ENCODE measurements at places on chromosomes 13 and 19. TPM values are rescaled to one million over a fixed set of nuclear protein-coding genes. Genes with fewer than 3 reads are reported as not detected.

DNA sequence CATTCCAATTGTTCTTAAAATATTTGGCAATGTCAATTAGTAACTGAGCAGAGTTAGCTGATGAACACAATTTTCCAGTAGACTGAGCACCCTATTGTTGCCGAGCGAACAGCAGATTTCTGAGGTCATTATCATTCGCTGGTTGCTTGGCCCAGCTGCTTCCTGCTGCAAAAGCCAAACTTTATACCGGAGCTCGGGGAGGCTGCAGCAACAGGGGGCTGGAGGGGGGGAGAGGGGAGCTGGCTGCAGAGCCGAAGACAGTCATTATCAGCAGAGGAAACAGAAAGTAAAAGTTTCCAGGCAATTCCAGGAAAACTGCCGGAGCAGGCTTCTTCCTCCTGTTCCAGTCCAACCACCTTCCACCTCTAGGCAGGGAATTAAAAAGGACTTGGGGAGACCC, 77.9 kb downstream of the ZNF536 start:
- DNase-seq: peak; percentile 36
- H3K4me3 ChIP-seq: peak overlapping the region; percentile 52
- H3K4me1 ChIP-seq: peaks cover 4% of the 10 kb centered on the region

DNA sequence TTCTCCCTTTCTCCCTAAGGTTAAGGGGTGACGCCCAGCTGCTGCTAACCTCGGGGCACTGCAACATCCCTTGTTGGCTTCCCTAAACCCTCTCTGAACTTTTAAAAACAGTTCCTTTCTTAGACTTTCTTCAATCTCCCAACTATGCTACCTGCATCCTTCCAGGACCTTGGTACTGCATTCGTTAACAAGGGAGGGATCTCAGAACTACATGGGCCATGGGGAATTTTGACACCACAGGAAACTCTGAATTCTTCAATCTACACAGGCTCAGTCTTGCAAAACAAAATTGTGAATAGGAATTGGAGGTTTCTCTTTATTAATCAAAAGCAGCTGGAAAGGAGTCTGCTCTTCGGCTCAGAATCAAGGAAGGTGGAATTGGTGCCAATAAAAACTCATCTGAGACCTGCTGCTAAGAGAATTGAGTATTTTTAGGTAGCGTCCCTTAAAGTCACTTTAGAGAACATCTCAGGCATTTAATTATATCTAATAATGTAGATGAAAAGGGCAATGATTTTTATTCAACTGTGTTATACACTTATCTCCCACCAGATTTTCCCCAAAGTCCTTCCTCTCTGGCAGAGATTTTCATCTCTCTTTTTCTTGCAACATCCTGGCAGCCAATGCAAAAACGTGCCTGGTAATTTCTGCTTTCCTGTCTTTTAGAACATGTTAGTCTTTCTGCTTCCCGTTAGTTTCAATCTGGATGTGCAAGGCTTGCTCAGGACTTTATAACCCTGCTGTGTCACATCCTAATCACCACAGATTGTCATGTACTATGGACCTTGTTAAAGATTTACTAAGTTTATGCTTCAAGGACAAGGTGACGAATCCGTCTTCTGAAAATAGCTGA, 69.1 kb upstream of the SLC15A1 start:
- H3K27me3 ChIP-seq: no peaks in the 10 kb centered on the region
- no peak for DNase-seq
- peaks cover 64% of the 10 kb centered on the region for H3K4me1 ChIP-seq
- H3K36me3 ChIP-seq: peaks cover 61% of the 10 kb centered on the region

DNA sequence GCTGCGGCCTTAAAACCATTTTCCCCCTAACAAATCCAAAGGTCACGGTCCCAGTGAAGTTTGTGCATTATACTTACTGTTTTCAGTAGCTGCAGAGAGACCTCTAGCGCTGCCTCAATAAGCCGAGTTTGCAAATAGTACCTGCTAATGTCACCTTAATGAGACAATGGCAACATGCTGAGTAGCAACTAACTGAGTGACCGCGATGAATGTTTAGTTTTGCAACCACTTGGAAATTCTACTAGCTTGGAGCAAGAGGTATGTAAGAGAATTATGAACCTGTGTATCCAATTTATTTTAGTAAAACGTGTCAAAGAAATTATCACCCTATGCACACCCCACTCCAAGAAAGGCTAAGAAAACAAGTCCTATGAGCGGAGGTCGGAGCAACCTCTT, 1.2 kb downstream of the KPNA3 start:
- no peaks in the 10 kb centered on the region for H3K36me3 ChIP-seq
- H3K27me3 ChIP-seq: no peaks in the 10 kb centered on the region
- H3K4me3 ChIP-seq: peak overlapping the region; percentile 87
- DNase-seq: no peak

DNA sequence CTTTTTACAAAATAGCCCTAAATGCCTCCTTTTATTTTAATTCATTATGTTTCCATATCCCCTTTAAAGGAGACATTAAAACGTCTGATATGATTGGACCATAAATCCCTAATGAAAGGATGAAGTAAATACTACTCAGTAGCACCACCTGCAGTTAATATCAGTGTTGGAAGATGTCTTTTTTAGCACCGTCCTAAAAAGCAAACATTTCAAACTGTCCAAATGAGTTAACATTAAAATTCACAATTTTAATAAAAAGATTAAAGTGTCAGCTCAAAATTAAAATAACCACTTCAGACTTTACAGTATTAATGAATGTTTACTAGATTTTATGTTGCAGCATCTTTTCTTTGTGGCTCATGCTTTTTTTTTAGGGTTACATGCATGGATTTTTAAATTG, 12.3 kb downstream of the ZNF507 start:
- peaks cover 93% of the 10 kb centered on the region for H3K36me3 ChIP-seq
- no peak overlapping the region for H3K27ac ChIP-seq
- DNase-seq: no peak
- H3K4me1 ChIP-seq: peaks cover 17% of the 10 kb centered on the region
- no peaks in the 10 kb centered on the region for H3K27me3 ChIP-seq

GRCh38 chr13:110121422-110122083, 185.4 kb downstream of the COL4A1 start:
- no peak overlapping the region for H3K27ac ChIP-seq
- no peak for DNase-seq
- no peak overlapping the region for H3K4me3 ChIP-seq
- H3K4me1 ChIP-seq: peaks cover 36% of the 10 kb centered on the region
- H3K36me3 ChIP-seq: no peaks in the 10 kb centered on the region

DNA sequence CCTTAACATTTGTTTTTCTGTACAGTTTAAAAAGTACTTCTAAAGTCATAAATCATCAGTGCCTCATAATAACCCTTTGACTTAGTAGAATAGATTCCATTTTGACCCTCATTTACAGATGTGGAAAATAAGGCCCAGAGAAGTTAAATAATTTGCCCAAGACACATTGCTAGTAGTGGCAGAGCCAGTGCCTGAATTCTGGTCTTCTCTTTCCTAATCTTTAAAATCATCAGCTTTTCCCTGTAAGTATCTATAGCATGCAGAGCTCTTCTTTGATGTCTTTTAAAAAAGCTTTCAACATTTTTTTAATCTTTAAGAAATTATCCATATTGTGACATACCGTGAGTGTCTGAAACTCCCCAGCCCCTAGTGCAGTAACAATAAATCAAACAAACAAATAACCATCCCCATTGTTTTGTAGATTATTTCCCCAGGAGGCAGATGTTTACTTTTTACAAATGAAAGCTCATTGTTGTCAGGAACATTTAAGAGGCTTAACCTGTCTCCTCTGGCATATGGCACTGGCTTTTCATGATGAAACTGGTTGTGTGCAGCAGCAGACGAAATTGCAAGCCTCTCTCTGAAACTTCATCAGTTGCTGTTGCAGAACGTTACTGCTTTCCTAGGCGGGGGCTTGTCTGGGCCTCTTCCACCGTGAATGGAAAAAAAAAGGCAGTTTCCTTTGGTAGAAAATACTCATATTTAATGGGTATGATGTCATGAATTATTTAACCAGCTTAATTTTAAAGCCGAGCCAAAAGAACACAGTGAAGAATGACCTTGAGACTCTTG, 31.7 kb upstream of the PCDH8 start:
- no peak overlapping the region for H3K27ac ChIP-seq
- H3K27me3 ChIP-seq: peaks cover 54% of the 10 kb centered on the region
- H3K36me3 ChIP-seq: no peaks in the 10 kb centered on the region
- no peak for DNase-seq
- no peaks in the 10 kb centered on the region for H3K4me1 ChIP-seq
- no peak overlapping the region for H3K4me3 ChIP-seq

DNA sequence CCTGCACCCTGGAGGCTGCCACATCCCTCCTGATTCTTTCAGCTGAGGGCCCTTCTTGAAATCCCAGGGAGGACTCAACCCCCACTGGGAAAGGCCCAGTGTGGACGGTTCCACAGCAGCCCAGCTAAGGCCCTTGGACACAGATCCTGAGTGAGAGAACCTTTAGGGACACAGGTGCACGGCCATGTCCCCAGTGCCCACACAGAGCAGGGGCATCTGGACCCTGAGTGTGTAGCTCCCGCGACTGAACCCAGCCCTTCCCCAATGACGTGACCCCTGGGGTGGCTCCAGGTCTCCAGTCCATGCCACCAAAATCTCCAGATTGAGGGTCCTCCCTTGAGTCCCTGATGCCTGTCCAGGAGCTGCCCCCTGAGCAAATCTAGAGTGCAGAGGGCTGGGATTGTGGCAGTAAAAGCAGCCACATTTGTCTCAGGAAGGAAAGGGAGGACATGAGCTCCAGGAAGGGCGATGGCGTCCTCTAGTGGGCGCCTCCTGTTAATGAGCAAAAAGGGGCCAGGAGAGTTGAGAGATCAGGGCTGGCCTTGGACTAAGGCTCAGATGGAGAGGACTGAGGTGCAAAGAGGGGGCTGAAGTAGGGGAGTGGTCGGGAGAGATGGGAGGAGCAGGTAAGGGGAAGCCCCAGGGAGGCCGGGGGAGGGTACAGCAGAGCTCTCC, 6.9 kb upstream of the CEACAM5 start:
- H3K27ac ChIP-seq: no peak overlapping the region
- no peak for DNase-seq
- peaks cover 82% of the 10 kb centered on the region for H3K27me3 ChIP-seq
- H3K4me3 ChIP-seq: no peak overlapping the region
- no peaks in the 10 kb centered on the region for H3K4me1 ChIP-seq
- H3K36me3 ChIP-seq: no peaks in the 10 kb centered on the region

DNA sequence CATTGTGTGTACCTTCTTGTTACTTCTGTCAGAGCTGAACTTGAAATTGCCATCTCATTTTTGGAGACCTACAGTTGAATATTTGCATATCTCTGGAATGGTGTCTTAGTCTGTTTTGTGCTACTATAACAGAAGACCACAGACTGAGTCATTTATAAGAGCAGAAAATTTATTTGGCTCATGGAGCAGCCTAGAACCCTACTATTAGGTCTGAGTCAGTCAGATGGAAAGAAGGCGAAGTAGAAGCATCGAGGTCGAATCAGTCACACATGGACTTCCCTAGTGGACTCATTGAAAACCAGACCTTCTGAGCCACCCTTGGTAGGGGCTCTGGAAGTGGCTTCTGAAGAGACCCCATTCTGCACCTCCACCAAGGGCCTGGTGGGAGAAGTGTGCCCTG, 33.9 kb upstream of the TPT1 start:
- no peaks in the 10 kb centered on the region for H3K27me3 ChIP-seq
- no peak for DNase-seq
- peaks cover 2% of the 10 kb centered on the region for H3K36me3 ChIP-seq
- H3K4me1 ChIP-seq: peaks cover 32% of the 10 kb centered on the region

RNF113B gene
- not detected for total RNA-seq
